Colonic mucosa (tissue), 4 donors: ENCODE measurements at places on chromosomes 13 and 19.

- H3K27ac ChIP-seq: no peak overlapping the region
- no peaks in the 10 kb centered on the region for H3K36me3 ChIP-seq
These were observed 16.3 kb upstream of the GTF3A start for GRCh38 chr13:27408074-27408473.

DNA sequence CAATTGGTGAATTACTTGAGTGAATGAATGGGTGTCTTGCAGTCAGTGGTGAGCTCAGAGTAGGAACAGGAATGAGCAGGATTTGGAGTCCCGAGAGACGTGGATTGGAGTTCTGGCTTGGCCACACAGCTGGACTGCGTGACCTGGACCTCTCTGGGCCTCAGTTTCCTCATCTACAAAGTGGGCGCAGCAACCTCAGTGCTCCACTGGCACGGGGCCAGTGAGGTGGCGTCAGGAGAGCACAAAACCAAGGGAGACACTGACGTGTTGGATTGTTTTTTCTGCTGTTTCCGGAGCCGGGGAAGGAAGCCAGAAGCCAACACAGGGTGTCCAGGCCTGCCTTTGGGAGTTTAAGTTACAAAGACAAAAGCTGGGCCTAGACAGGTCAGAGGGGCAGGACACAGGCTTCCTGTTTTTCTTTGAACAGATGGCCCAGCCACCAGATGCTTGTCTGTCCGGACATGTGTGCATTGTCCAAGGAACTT is 6.5 kb upstream of the DOCK6 start:
- H3K27me3 ChIP-seq: no peaks in the 10 kb centered on the region
- no peaks in the 10 kb centered on the region for H3K36me3 ChIP-seq
- H3K4me3 ChIP-seq: no peak overlapping the region

GRCh38 chr13:66886264-66886663 is 343.9 kb downstream of the PCDH9 start:
- H3K27me3 ChIP-seq: no peaks in the 10 kb centered on the region
- no peak overlapping the region for H3K27ac ChIP-seq
- no peaks in the 10 kb centered on the region for H3K4me1 ChIP-seq

- no peaks in the 10 kb centered on the region for H3K4me1 ChIP-seq
- no peaks in the 10 kb centered on the region for H3K27me3 ChIP-seq
- no peak overlapping the region for H3K27ac ChIP-seq
- H3K36me3 ChIP-seq: no peaks in the 10 kb centered on the region
These were observed 798.4 kb downstream of the PCDH17 start for GRCh38 chr13:58429917-58430316.

- no peak overlapping the region for H3K27ac ChIP-seq
- no peak overlapping the region for H3K4me3 ChIP-seq
- no peaks in the 10 kb centered on the region for H3K4me1 ChIP-seq
- no peaks in the 10 kb centered on the region for H3K27me3 ChIP-seq
These were observed 253.6 kb downstream of the ATP8A2 start for GRCh38 chr13:25625414-25625813.

- no peaks in the 10 kb centered on the region for H3K27me3 ChIP-seq
- no peak overlapping the region for H3K27ac ChIP-seq
- no peaks in the 10 kb centered on the region for H3K4me1 ChIP-seq
- no peak for DNase-seq
These were observed 73.0 kb downstream of the CYSLTR2 start for GRCh38 chr13:48726711-48727110.

DNA sequence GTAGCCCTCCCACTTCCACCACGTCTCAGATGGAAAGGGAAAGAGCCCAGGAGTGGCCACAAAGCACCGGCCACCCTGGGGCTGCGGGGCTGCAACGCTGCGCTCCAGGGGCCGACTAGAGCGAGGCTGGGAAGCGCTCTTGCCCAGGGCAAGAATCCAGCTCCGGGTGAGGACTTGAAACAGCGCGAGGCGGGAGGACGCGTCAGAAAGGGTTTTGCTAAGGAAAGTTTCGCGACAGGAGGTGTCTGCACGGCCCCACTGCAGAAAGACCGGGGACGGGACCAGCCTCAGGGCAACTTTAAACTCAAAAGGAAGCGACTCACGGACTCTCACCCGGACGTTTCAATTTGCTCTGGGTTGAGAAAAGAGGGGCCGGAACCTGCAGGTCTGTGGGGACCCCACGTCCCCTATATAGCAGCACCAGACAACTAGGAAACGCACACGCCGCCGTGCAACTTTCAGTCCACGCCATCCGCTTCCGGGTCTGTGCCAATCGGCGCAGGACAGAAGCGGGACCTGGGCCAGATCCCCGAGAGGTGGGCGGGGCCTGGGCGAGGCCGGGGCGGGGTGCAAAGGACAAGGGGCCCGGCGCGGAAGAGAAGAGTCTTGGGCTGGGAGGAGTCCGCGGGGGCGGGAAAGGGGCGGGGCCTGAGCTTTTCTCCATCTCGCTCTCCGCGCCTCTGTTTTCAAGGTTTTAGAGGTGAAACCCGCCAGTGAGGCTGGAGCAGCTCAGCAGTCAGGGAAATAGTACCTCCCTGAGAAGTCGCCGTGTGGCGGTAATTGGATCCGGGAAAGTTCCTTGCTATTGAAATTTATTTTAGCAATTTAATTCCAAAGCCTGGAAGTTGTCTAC is at the start of gene ZNF816:
TSS of gene ZNF816 (minus strand) at position 488 of the 853 bp plus-strand sequence. CDS start 6,792 bp downstream, outside the sequence.
- no peaks in the 10 kb centered on the region for H3K4me1 ChIP-seq
- H3K27ac ChIP-seq: peak within 1 kb of the TSS; percentile 54
- DNase-seq: peak; percentile 100
- no peaks in the 10 kb centered on the region for H3K27me3 ChIP-seq
- H3K36me3 ChIP-seq: no peaks in the 10 kb centered on the region

DNA sequence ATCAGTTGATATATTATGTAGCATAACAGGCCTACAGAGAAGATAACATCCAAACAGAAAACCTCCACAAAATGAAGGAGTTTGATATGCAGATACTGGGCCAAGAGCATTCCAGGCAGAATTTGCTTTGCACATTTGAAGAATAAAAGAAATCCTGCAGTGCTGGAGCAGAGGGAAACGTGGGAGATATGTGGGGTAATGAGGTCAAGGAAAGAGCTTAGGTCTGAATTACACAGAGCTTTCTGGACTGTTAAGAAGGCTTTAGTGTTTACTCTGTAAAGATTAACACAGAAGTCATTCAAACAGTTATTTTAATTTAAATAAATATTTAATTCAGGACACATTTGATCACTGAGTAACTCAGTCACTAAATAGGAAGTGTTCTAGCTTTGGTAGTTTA is 692.7 kb downstream of the PCDH9 start:
- H3K27me3 ChIP-seq: no peaks in the 10 kb centered on the region
- no peak overlapping the region for H3K27ac ChIP-seq
- H3K4me3 ChIP-seq: no peak overlapping the region
- DNase-seq: no peak

DNA sequence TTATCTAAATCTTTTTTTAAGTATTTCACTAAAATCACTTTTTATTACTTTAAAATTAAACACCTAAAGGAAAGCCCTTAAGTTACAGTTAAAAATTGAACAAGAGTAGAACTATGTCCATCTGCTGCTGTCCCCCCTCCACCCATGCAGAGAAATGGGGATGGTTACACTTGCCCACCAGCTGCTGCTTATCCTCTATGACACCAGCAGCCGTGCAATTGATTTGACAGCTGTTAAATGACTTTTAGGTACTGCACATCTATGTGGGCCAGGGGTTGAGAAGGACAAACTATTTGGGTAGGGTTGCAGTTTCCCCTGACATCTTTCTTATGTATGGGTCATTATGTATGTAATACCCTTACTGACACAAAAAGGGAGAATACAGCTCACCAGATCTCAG is 77.2 kb downstream of the TBC1D4 start:
- no peaks in the 10 kb centered on the region for H3K36me3 ChIP-seq
- H3K4me3 ChIP-seq: no peak overlapping the region
- no peaks in the 10 kb centered on the region for H3K27me3 ChIP-seq
- no peaks in the 10 kb centered on the region for H3K4me1 ChIP-seq
- no peak for DNase-seq
- no peak overlapping the region for H3K27ac ChIP-seq

DNA sequence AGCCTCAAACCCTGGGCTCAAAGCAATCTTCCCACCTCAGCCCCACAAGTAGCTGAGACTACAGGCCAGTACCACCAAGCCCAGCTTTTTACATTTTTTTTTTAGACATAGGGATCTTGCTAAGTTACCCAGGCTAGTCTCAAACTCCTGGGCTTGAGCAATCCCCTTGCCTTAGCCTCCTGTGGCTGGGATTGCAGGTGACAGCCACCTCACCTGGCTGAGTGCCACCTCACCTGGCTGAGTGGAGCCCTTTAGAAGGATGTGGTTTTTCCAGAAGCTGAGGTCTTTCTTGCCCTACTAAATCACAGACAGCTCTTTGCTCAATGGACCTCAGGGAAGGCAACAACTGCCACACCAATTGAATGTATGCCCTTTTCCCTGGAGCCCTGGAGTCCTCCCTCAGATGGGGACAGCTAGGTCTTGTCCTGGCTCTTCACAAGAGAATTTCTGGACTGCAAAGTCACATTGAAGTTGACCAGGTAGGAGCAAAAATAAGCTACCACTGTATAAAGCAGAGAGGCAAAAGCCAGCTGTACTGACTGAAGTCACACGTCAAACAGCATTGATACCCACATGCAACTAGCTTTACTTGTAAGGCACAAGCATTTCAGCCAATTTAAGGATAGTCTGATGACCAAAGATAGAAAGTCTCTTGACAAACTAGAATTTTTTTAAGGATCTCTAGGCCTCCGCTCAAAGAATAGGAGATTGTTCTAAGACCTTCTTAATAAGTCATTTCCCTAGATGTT is 14.0 kb downstream of the PDX1 start:
- H3K4me1 ChIP-seq: no peaks in the 10 kb centered on the region
- peaks cover 24% of the 10 kb centered on the region for H3K27me3 ChIP-seq
- no peaks in the 10 kb centered on the region for H3K36me3 ChIP-seq
- H3K27ac ChIP-seq: no peak overlapping the region
- DNase-seq: no peak

DNA sequence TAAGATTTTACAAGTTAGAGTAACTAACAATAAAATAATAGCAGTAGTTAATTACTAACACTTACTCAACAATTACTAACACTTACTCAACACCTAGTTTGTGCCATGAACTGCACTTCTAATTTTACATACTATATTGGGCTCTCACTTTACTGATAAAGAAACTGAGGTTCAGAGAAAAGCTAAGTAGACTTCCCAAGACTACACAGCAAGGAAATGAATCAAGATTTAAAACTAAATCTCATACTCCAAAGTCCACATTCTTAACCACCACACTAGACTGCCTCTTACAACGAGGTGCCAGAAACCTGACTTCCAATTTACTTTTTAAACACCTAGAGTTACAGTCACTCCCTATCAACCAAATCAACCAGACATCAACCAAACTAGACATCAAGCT is 25.1 kb downstream of the RBM26 start:
- H3K27ac ChIP-seq: no peak overlapping the region
- DNase-seq: no peak
- no peaks in the 10 kb centered on the region for H3K27me3 ChIP-seq
- H3K4me1 ChIP-seq: peaks cover 8% of the 10 kb centered on the region
- no peak overlapping the region for H3K4me3 ChIP-seq
- H3K36me3 ChIP-seq: peaks cover 6% of the 10 kb centered on the region

DNA sequence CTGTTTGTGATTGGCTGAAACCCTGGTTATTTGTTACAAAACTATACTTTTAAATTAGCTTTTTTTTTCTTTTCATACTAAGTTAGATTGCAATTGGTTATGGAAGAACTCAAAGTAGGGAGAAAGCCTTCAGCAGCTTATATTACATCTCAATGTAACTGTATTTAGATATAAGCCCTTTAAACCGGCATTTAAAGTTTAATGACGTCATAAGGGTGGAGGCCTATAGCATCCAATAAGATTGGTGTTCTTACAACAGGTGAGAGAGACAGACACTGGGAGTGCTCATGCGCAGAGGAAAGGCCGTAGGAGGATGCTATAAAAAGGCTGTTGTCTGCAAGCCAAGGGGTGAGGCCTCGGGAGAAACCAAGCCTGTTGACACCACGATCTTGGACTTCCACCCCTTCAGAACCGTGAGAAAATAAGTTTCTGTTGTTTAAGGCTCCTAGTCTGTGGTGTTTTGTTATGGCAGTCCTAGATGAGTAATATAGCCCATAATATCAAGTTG is 1198.8 kb upstream of the SPRY2 start:
- H3K4me1 ChIP-seq: no peaks in the 10 kb centered on the region
- no peak for DNase-seq
- H3K27ac ChIP-seq: no peak overlapping the region

GRCh38 chr19:3135961-3136683 is at the start of gene GNA15:
GNA15 (plus strand) TSS chr19:3136033; CDS start chr19:3136451, 418 bp downstream.
- no peaks in the 10 kb centered on the region for H3K36me3 ChIP-seq
- peak within 1 kb of the TSS; percentile 50 for H3K4me3 ChIP-seq
- H3K4me1 ChIP-seq: no peaks in the 10 kb centered on the region
- DNase-seq: peak; percentile 53
- H3K27me3 ChIP-seq: no peaks in the 10 kb centered on the region

DNA sequence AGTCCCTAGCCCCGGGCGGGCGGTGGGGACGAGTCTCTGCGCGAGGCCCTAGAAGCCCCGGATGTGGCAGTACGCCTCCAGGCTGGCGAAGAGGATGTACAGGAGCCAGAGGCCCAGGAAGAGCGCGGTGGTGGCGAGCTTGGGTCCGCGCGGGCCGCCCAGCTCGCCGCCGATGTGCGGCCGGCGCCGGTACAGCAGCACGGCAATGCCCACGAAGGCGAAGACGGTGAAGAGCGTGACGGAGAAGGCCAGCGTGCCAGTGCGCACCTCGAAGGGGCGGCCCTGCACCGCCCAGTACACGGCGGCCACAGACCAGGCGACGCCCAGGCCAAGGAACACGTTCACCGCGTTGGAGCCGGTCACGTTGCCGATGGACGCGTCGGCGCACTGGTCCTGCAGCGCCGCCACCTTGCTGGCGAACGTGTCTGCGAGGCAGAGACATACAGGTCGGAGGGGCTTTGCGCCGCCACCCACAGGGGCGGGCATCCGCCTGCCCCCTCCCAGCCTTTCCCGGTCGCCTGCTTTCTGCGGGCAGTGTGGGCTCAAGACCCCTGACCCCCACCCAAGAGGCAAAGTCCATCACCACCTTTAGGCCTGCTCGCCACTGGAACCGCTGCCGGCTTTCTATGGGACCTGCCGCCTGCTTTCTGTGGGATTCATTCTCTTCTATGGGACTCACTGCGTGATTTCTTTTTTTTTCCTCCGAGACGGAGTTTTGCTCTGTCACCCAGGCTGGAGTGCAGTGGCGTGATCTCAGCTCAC is 10.9 kb upstream of the MEIS3 start:
- no peaks in the 10 kb centered on the region for H3K36me3 ChIP-seq
- peaks cover 8% of the 10 kb centered on the region for H3K4me1 ChIP-seq
- peak; percentile 73 for DNase-seq
- no peak overlapping the region for H3K27ac ChIP-seq

- no peak for DNase-seq
- H3K27ac ChIP-seq: no peak overlapping the region
- H3K27me3 ChIP-seq: no peaks in the 10 kb centered on the region
- no peaks in the 10 kb centered on the region for H3K4me1 ChIP-seq
- H3K36me3 ChIP-seq: no peaks in the 10 kb centered on the region
These were observed 1768.5 kb downstream of the PCDH9 start for GRCh38 chr13:65461590-65461989.

DNA sequence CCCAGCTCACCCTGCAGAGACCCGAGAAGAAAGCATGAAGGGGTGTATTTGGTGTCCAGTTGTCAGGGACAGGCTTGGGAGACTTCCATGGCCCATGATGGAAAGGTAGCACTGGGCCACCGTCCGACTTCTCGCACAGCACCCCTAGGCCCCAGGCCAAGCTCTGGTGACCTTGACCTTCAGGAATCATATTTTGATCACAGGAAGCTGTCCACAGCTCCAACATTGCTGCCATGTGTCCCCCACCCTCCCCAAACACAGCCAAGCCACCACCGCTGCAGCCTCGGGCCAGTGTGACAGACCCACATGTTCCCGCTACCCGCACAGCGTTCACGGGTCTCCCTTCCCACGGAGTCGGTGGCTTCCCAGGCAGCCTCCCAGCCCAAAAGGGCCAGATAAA is 842 bp upstream of the PTGIR start:
- H3K4me3 ChIP-seq: no peak overlapping the region
- no peaks in the 10 kb centered on the region for H3K27me3 ChIP-seq
- no peaks in the 10 kb centered on the region for H3K4me1 ChIP-seq
- DNase-seq: no peak
